ENCODE measurements at places on chromosomes 12 and 14.

- no peak for DNase-seq
Observed at GRCh38 chr14:105012171-105012985, 8.5 kb downstream of the CDCA4 start.

- DNase-seq = no peak
Observed at GRCh38 chr14:96688629-96689028, 108.6 kb upstream of the VRK1 start.

DNA sequence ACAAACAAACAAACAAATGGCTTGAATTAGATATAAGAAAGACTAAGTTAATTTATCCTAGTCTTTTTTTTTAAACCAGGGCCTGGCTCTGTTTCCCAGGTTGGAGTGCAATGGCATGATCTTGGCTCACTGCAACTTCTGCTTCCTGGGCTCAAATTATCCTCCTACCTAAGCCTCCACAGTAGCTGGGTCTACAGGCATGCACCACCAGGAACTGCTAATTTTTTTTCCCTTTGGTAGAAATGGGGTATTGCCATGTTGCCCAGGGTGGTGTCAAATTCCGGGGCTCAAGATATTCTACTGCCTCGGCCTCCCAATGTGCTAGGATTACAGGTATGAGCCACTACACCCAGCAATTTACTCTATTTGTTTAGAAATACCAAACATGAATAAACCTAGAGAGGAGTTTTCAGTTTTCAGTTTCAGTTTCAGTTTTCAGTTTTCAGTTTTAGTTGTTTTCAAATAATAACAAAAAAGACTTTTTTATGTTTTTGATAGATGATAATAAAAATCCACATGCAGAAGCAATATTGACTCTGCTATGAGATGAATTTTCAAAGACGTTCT lies 817.0 kb downstream of the FLRT2 start:
- DNase-seq = no peak

- no peak for DNase-seq
Observed at GRCh38 chr14:96145116-96145864, 59.3 kb upstream of the BDKRB2 start.

DNA sequence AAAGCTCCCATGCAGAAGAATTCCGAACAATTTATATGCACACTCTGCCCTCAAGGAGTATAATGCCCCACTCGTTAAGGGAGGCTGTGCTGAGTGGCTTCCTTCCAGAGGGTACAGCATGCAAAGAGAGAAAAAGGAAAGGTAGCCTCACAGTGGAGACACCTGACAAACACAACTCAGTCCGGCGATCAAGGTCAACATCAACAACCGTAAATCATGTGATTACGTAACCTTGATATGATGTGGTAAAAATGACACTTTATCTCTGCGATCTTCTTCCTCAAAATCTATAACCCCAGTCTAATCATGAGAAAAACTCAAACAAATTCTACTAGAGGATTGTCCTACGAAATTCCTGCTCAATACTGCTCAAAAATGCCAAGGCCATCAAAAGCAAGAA lies 400.5 kb upstream of the CCDC196 start:
- DNase-seq = no peak

GRCh38 chr12:130253866-130254265 lies 83.8 kb upstream of the PIWIL1 start:
- DNase-seq = no peak

DNA sequence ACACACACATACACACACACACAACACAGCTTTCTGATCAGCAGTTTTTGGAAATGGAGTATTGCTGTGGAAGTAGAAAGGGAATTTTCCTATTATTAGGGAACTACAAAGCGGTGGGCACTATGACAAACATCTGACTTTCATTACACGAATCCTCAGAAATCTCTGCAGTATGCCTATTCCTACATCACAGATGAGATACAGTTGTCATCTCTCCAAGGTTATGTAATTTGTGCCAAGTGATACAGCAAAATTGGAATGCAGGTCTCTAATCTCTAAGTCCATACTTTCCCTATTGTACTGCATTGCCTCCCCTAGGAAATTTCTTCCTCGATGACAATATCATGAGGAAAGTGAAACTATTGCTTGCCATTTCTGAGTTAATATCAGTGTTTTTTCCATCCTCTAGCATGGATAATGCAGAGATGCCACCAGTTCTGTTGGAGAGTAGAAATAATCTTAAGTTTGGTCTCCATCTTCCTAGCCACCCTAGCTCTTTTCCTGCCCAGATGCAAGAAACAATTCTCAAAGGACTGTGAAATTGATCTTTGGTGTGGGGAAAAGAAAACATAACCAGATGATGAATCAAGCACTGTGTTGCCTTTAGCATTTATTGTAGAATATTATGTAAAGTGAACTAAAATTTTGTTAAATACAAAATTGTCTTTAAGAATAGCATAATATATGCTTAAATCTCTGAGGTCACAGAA lies 94.7 kb downstream of the ERGIC2 start:
- DNase-seq = no peak

DNA sequence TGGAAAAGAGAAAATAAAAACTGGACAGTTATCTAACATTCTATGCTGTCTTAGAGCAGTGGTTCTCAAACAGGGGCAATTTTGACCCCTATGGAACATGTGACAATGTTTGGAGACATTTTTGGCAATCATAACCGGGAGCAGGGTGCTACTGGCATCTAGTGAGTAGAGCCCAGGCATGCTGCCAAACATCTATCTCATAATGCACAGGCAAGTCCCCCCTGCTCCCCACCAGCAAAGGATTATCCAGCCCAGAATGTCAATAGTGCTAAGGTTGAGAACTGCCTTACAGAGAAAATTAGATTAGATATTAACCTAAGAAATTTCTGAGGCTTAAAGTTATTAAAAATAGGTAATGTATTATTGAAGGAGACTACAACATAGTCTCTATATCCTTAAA lies 22.9 kb upstream of the CATSPERB start:
- no peak for DNase-seq

GRCh38 chr12:16785524-16785923 lies 179.6 kb upstream of the LMO3 start:
- no peak for DNase-seq

GRCh38 chr14:26597589-26598080 lies at the start of gene NOVA1:
Gene NOVA1 (minus strand): TSS chr14:26598033. CDS start chr14:26597436, 597 bp downstream.
- no peak for DNase-seq

GRCh38 chr12:39919790-39920189 lies 186.1 kb downstream of the SLC2A13 start:
- DNase-seq = no peak

DNA sequence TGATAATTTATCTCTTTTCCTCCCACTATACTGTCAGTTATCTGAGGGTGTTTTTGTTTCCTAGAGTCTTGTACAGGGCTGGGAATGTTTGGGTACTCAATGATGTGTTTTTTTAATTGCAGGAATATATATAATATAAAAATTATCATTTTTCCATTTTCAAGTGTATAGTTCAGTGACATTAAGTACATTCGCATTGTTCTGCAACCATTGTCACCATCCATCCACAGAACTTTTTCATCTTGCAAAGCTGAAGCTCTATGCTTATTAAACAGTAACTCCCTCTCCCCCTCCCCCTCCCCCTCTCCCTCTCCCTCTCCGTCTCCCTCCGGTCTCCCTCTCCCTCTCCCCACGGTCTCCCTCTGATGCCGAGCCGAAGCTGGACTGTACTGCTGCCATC lies 93.0 kb upstream of the MANSC4 start:
- DNase-seq = no peak

DNA sequence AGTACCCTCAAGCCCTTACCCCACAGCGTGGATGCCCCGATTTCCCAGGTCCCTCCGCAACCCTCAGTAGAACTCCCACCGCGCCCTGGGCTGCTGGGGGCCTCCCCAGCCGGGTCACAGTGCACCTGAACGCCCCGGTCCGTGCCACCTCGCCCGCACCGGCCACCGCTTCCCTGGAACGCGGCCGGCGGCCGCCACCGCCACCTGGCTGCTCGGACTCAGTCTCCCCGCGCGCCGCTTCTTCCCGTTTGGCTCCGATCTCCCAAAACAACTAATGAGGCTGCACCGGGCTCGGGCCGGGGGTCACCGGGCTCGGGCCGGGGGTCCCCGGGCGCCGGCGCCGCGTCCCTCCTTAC lies 1.0 kb downstream of the ITPK1 start:
- DNase-seq = no peak

DNA sequence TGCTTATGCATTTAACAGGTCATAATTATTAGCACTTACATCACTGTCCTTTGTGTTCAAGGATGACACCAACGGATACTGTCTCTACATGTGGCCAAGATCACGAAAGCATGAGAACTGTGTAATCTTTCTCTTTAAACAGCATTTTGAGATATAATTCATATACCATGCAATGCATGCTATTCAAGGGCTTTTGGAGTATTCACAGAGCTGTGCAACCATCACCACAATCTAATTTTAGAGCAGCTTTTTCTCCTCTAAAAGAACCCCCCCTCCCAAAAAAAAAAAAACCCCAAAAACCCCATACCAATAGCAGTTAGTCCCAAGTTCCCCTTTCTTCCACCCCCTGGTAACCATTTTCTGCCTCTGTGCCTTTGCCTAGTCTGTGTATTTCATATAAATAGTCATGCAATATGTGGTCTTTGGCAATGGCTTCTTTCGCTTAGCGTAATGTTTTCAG lies 60.6 kb downstream of the SPRING1 start:
- DNase-seq = no peak

- DNase-seq = no peak
Observed at GRCh38 chr12:114704096-114704495, 20.1 kb upstream of the TBX3 start.

DNA sequence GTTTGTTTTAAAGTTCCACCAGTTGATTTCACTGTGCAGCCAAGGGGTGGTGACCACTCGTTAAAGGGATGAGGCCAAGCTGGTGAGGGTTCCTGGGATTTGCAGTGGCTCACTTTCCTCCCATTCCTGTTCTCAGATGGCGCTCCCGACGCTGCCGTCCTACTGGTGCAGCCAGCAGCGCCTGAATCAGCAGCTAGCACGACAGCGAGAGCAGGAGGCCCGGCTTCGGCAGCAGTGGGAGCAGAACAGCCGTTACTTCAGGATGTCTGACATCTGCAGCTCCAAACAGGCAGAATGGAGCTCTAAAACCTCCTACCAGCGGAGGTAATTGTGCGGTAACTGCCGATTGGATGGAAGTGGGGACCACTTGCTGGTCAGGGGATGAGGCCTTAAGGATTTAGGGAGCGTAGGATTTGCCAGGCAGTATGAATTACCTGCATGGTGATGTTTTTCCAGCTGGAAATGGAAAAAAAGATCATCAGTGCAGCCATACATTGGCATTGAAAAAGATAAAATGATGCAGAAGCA lies 2.9 kb downstream of the TCHP start:
- no peak for DNase-seq

- DNase-seq = no peak
Observed at GRCh38 chr12:109247831-109248654, 61.0 kb downstream of the FOXN4 start.

- DNase-seq = no peak
Observed at GRCh38 chr12:112543751-112544150, 125.0 kb downstream of the PTPN11 start.

- no peak for DNase-seq
Observed at GRCh38 chr12:121364683-121365121, 12.5 kb upstream of the ANAPC5 start.

GRCh38 chr14:33056213-33056612 lies 117.5 kb downstream of the NPAS3 start:
- no peak for DNase-seq

GRCh38 chr12:131808744-131809371 lies 19.3 kb upstream of the MMP17 start:
- DNase-seq = no peak

GRCh38 chr12:24625103-24625502 lies 323.8 kb downstream of the BCAT1 start:
- DNase-seq = no peak

DNA sequence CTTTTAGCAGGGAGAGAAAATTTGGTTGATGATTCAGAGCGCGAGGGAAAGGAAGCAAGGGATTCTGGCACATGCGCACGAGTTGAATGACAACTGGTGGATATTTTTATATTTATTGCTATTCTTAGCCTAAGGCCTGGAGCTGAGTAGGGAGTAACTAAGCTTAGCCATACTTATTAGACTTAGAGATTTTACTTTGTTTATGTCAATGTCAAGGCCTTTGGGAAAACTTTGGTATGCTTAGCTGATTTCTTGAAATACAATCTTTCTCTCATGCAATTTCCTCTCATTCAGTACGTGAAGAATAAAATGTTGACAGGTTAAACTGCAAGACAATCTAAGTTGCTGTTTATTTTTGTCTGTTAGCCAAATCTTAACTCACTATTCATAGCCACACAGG lies 101.1 kb downstream of the CRADD start:
- no peak for DNase-seq

DNA sequence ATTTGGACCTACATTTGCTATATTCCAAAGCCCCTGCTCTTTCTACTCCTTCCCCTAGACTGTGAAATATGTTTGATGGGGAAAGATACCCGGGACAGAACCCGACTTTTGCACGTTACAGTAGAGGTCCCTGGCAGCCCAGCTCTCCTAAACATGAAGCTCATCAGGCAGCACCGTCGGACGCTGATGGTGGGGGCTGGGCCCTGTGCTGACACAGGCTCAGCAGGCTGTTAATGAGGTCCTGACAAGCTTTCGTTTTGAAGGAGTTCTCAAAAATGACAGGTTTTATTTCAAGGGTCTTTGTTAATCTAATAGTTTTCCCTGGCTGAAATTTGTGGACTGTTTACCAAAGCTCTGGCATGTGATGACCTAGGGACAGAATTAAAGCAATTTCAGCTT lies 102.3 kb downstream of the SLC25A47 start:
- no peak for DNase-seq

DNA sequence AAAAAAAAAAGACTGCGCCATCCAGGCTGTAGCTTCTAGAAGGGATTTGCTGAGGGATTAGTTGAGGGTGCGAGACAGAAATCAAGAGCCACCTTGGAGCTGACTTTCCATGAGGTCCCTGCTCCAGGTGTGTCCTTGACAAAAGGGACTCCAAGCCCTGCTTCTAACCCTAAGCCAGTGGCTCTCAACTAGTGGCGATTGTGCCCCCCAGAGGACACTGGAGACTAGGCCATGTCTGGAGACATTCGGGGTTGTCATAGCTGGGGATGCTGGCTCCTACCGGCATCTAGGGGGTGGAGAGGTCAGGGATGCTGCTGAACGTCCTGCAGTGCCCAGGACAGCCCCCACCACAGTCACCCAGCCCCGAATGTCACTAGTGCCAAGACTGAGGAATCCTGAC lies 40.6 kb downstream of the SPRING1 start:
- no peak for DNase-seq

DNA sequence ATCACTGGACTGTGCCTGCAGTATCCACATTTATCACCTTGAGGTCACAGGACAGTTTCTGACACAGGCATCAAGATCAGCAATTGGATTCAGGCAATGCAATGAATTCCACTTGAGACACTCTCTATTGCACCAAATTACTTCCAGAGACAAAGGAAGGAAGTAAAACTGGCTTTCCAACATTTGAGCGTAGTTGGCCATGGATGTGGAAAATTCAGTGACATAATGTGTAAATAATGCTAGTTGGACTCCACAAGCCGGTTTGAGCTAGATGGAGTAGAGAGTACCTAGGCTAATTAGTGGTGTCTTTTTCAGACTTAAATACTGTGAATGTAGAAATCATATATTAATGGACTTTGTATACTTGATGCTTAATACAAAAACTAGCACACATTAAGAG lies 168.3 kb upstream of the SYT1 start:
- no peak for DNase-seq

- no peak for DNase-seq
Observed at GRCh38 chr14:21056520-21057163, 980 bp upstream of the RNASE8 start.
